ENCODE measurements at places on chromosomes 3 and 15.
A peak's percentile ranks its signal among the peaks of the same experiment; 100 is the strongest.

GRCh38 chr3:23219117-23219516 lies 16.0 kb downstream of the UBE2E2 start:
- DNase-seq = no peak

DNA sequence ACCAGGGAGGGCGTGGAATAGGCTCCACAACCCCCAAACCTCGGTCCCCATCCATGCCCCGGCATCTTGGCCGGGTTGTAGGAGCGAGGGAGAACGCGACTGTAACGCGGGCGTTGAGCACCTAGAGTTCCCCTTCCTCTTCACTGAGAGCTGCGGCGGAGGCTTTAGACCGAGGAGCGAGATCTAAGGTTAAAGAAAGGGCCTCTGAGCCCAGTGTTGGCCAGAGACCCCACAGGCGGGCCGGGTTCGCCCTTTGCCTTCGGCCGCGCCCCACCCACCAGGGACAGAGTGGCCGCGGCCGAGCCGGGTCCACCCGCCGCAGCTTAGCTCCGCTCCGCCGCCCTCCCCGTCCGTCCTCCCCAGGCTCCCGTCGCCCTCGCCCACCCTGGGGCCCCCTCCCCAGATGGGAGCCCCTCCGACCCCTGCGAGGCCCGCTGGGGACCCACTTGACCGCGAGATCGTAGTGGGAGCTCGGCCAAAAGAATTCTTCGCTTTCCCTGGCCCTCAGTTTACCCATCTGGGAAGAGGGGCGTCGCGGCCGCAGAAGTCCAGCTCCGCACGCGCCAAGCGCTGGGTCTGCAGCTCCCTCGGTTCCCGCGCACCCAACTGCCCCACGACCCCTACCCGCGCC lies 425 bp downstream of the ANPEP start:
- DNase-seq = peak; percentile 48

DNA sequence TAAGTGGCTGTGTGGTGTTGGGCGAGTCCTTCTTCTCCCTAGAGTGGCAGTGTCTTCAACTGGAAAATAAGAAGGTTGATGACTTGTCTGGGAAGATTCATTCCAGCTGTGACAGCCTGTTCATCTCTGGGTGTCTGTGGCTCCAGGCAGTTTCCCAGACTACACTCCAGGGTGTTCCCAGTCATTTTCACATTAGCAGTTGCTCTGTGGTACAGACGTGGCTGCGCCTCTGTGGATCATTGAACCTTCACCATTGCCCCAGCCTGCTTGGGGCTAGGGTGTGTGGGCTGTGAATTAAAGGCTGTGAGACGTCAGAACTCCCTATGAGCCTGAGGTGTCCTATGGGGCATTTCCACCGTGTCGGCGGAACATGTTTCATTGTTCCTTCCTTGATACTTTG lies 239.6 kb upstream of the NR2E3 start:
- no peak for DNase-seq

DNA sequence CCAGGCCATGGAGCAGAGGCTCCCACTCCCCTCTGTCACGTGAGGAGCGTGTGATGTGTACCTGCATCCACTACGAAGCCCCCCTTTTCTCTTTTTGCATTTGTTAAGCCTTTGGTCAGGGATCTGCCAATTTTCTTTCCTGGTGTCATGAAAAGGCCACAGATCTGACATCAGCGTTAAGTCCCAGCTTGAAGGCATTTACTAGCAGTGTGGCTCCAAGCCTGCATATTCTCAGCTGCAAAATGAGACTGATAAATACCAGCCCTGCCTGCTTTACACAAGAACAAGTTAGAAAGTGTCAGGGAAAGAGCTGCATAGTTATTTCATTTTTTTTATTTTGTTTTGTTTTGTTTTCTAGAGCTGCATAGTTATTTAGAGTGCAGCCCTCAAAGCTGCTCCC lies 2.3 kb upstream of the ANKRD63 start:
- DNase-seq = no peak

GRCh38 chr3:137024348-137024747 lies 66.6 kb downstream of the IL20RB start:
- DNase-seq = no peak

DNA sequence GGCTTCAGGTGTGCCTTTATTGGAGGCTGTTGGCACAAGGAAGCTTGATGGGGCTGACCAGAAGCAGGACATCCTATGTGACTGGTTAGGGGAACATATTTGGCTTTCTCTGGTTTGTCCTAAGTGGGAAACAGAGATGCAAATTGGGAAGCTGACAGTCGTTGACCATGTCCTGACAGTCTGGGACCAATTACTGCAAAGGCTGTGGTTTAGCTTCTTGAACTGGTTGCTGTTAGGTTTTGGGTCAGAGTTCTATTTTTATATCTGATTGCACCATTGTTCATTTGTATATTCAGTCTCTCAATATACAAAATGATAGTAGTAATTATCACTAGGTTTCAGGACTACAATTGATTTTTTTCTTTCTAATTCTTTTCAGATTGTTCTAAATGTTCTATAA lies 36.8 kb downstream of the SNTN start:
- no peak for DNase-seq

- no peak for DNase-seq
Measured at GRCh38 chr3:81696090-81696489, 65.4 kb downstream of the GBE1 start.

- DNase-seq = peak; percentile 96
Measured at GRCh38 chr15:50353975-50354837, 792 bp downstream of the GABPB1 start.

DNA sequence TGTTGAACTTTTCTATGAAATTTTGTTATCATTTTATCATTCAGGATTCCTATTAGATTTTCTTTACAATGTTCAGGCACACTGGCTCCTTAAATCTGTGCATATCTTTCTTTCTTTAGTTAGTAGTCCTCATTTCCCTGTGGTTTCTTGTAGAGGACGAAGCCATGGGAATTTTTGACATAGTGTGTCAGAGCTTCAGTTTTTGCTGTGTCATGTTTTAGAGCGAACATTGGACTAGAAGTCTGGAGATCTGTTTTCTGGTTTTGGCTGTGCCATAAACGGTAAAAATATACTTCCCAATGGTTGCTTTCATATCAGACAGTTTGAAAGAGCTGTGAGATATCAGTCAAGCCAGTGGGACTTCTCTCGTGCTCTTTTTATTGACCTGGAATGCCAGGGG lies 105.2 kb downstream of the CHCHD4 start:
- no peak for DNase-seq

DNA sequence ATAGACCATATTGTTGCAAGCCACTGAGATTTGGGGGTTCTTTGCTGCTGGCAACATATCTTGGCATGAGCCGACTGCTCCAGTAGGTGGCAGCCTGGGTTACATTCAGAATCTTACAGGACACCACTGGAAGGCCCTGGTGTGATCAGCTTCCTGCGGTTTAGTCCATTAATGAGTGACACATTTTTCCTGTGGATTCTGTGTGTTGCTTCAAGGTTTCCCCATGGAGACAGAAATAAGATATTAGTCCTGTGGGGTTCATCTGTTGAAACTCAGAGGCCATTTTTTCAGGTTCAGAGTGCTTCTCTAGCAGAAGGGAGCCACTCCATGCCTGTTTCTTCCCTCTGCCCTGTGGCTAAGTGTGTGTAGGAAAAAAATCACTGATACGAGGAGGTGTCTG lies 116.2 kb downstream of the MFSD1 start:
- DNase-seq = peak; percentile 21

GRCh38 chr15:31403606-31404005 lies 77.0 kb downstream of the KLF13 start:
- no peak for DNase-seq

DNA sequence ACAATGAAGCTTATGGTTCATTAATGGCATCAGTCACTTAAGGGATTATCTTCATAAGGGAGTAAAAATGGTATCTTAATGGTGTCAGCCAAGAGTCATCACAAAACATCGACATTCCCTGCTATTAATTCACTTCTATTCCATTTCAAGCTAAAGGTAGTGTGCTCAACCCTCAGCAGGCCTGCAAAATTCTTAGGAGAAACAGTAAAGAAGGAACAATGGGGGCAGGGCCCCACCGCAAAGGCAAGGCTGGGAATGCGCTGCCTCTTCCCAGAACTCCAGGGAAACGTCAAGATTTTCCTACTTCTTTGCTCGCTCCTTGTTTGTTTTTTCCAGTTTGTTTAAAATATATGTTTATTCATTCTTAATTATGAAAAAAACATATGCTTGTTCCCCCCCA lies 187.3 kb upstream of the TSC22D2 start:
- DNase-seq = no peak

- DNase-seq = no peak
Measured at GRCh38 chr3:27319847-27320526, 49.2 kb downstream of the NEK10 start.

DNA sequence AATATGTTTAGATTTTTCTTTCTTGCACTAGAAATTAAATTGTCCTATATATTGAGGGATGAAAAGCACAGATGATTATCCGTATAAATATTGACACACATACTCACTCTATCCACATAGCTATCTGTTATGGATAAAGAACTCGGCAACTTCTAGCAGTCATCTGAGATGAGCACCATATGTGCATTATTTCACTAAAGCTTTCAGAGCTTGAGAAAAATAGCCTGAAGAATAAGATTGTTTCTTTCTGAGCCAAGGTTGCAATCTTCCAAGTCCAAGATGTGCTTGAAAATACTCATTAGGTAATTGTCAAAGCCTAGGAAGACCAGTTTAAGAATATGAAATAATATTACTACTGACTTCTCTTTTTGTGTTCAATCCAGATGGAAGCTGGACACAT lies 40.5 kb downstream of the COL8A1 start:
- DNase-seq = no peak

DNA sequence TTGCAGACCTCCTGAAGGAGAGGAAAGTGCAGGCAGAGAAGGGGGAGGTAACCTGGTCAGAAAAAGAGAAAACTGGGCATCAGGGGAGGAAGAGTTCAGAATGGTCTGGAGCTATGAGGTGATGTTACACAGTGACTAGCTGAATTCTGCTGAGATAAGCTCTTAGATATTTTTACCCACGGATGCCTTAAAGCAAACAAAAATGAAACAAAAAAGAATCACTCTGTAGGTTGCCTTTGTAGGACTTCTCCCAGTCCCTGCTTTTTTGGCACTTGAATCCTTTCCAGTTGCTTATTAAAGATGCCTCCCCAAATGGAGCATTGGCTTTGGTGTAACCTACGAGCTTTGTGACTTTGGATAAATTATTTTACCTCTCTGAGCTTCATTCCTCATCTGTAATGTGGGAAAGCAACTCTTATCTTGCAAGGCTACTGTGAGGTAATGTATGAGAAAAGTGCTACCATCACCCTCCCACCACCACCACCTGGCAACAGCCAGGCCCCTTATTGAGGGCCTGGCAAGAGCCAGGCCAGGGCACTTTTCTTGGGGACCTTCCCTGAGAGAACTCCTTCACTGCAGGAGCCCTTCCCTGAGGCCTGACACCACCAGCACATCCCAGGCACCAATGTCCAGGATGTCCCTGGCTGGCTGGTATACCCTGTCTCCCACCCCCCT lies 2.7 kb downstream of the CCR1 start:
- DNase-seq = no peak

DNA sequence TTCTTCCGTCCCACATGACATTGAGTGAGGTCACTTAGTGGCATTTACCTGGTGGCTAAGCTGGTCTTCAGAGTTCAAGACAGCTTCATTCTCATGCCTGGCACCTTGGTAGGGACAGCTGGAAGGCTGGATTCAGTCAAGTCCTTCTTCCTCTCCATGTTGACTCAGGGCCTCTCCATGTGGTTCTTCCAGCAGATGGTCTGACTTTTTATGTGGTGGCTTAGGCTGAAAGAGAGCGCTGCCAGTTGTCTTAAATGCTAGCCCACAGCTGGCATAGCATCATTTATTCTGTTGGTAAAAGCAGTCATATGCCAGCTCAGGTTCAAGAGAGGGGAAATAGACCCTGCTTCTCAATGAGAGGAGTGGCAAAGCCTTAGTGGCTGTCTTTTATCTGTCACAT lies 53.0 kb upstream of the CTDSPL start:
- DNase-seq = no peak

DNA sequence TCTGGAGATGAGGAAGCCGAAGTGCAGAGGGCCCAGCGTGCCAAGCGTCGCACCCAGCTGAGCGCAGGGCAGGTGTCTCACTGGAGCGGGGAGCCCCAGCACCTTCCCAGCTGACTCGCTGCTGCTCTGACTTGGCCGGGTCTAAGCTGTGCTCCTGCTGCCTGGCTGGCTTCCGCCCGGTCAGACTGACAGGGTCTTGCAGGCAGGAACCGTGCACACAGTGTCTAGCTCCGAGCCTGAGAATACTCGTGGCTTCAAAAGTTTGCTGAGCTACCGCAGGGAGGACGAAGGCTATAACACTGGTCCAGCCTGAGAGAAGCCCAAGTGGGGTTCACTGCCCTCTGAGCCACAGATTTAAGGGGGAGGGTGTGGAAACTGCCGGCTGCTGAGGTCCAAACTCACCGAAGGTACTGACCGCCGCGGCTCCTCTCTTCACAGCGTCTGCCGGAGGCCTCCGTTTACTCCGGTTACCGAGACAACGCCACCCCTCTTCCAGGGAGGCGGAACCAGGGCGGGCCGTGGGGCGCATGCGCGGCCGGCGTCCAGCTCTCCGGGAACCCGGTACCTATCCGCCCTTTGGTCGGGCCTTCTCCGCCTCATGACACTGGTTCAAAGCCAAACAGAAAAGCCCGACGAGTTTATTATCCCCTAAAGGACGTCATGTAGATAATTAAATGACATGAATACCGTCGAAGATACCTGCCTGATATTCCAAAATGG lies at the start of gene CFAP44:
Gene CFAP44, minus strand, starts transcription at position 443 of the 720 bp plus-strand sequence. CDS start 7,829 bp downstream, outside the sequence.
- peak; percentile 78 for DNase-seq

- no peak for DNase-seq
Measured at GRCh38 chr3:3281024-3281423, 101.5 kb upstream of the CRBN start.

- no peak for DNase-seq
Measured at GRCh38 chr3:131091768-131092167, 65.1 kb downstream of the NEK11 start.

GRCh38 chr15:67335534-67336222 lies 81.1 kb downstream of the IQCH start:
- DNase-seq = no peak

- no peak for DNase-seq
Measured at GRCh38 chr3:10166213-10166604, 1.5 kb downstream of the IRAK2 start.

- DNase-seq = no peak
Measured at GRCh38 chr3:71893702-71894479, 108.9 kb upstream of the PROK2 start.

DNA sequence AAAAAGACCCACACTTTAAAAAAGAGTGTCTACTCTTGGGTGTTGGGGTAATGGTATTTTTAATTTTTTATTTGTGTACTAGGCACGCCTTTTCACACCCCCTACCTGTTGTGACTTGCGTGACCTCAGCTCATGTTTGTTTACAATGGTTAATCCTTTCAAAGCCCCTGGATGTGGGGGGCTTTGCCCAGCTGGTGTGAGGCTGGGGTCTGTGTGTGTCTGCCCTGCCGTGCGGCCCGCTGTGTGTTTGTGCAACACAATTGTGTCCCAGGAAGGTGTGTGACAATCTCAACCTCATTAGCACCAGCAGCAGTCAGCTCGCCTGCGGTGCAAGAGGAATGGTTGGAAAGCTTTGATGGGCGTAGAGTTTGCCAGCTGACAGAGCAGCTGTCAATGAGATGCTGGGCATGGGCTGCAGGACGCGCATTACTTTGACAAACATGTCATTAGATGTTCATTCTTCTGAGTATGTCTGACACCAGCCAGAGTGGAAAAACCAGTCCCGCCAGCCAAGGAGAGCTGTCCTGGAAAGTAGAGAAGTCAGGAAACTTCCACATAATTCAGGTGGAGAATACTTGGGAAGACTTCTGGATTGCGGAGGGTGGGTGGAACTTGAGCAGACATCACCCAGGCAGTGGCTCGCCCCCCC lies 9.6 kb downstream of the LRRK1 start:
- no peak for DNase-seq

GRCh38 chr3:141410408-141410807 lies 42.1 kb downstream of the ZBTB38 start:
- DNase-seq = no peak

- no peak for DNase-seq
Measured at GRCh38 chr15:89141885-89142284, 53.6 kb downstream of the ABHD2 start.
